Bone marrow (tissue), 2 donors: ENCODE measurements at places on chromosomes 7 and 10.

GRCh38 chr10:52810761-52811160 is 38.2 kb upstream of the MBL2 start:
- no peak for DNase-seq

DNA sequence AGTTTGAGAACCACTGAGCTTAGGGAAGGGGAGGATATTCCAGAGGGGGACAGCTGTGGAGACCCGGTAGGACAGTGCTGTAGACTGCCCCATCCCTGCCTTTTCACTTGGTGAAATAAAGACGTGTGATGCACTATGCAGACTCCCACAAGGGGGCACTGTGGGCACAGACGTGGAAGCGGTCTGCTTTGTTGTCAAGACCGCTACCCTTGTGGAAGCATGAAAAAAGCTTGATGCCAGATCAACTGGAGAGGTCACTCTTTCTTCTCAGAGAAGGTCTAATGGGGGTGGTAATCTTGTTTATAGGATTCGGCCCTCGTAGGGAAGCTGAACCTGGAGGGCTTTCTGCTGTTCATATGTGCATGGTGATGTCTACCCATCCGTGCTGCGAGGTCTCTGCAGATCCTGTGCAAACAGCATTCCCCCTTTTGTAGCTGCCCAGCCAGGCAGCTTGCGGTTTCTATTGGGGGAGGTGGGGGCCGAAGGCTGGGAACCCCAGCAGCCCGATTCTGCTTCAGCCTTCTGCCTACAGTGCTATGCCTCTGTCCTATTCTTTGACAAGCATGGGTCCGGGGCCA is 13.7 kb downstream of the RPS24 start:
- peak; percentile 48 for DNase-seq

GRCh38 chr7:48085942-48086341 is 3.1 kb upstream of the UPP1 start:
- no peak for DNase-seq

GRCh38 chr10:1736972-1737221 is 428 bp downstream of the ADARB2 start:
- no peak for DNase-seq

DNA sequence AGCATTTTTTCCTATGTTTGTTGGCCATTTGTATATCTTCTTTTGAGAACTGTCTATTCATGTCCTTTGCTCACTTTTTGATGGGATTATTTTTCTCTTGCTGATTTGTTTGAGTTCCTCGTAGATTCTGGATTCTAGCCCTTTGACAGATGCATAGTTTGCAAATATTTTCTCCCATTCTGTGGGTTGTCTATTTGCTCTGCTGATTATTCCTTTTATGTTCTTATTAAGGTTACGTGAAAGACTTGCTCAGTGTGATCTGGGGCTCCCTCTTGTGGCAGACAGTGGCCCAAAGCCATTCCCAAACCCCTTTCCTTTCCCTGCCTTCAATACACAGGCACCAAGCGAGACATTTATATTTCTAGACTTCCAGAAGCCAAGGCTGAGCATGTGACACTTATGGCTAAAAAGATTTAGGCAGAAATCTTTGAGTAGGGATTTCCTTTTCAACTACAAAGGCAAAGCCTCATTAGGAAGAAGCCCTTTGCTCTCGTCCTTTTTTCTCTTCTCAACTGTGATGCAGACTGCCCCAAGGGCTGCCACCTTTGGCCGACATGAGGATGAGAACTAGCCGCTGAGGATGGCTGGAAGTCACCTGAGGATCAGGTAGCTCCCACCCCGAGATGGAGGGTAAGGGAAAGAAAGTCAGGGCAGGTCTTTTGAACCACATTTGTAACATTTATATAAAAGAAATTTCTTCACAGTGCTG is 23.6 kb downstream of the ST8SIA6 start:
- DNase-seq, result peak; percentile 50

- no peak for DNase-seq
Observed at GRCh38 chr7:137195996-137196395, 147.5 kb downstream of the PTN start.

- no peak for DNase-seq
Observed at GRCh38 chr7:17009007-17009719, 127.4 kb upstream of the AGR3 start.

DNA sequence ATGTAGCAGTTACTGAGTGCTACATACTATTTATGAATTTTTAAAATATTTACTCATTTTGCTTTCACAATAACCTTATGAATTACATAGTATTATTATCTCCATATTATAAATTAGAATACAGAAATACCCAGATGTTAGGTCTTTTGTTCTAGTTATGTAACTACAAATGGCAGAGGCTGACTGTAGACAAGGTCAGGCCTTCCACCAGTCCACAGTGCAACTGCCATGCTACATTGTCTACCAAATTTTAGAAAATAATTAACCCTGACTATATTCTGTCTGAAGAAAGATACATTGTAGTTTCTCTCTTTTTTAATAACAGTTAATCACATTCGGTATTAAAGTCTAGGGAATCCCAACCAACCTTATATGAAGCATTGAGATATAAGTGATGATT is 280.9 kb downstream of the MALRD1 start:
- no peak for DNase-seq

- no peak for DNase-seq
Observed at GRCh38 chr10:117409549-117410305, 34.5 kb upstream of the PDZD8 start.

DNA sequence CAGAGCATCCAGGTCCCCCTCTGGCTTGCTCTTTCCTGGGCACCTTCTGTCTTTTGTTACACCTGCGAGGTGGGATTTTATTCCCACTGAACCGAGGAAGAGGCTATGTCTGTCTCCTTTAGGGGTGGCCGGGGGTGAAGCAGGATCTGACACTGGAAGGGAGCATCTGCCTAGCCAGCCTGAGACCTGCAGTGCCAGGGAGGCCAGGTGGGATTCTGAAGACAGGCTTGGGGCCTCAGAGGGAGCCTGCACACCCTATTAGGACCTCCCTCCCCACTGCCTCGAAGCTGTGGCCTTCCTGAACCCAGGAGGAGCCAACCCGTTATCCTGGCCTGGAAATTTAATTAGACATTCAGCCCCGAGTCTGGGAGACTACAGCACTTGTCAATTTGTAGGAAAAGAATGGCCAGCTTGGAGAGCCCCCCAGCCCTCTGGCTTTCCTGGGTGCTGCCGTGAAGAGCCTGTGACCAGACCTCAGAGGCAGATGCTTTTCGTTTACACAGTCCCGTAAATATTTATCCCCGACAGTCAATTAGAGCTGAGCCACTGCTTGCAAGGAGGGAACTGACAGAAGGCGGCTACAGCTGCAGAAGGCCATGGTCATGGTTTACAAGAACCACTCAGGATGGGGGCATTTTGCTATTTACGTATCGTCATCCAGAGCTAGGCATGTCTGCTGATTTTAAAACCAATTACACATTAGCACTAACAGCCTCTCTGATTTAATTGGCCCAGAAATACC is 19.7 kb downstream of the CHAT start:
- no peak for DNase-seq

DNA sequence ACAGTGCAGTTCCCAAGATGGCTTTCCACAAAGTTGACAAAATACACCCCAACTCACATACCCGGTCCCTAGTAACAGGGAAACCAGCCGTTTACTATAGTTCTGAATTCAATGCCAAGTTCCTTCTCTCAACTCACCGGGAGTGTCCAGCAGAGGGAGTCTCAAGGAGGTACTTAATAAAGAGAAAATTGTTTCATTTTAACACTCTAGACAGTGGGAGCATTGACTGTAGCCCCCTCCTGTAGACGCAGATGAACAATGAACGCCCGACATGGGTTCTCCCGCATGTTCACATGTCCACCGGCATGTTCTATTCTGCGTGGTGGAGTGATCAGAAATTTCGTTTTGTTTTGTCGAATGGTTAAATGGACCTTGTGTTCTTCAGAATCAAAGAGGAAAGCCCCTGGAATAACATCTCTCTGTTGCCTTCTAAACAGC is 1.9 kb downstream of the HIPK2 start:
- DNase-seq, result no peak

DNA sequence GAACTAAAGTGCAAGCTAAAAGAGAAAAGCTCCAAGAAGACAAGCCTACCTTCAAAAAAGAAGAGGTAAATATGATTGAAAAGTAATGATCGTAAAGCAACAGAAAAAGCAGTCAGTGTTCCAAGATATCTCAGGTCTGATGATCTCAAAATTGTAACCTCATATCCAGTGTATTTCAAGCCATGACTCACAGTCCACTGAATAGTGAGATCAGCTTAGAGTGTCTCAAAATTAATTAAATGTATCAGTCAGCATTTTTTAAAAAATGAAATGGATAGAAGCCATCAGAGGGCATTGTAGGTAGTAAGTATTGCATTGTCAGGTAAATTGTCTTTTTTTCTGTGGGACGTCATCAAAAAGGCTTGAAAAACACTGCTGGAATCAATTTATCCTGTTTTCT is 50.6 kb upstream of the AGBL3 start:
- DNase-seq, result no peak

DNA sequence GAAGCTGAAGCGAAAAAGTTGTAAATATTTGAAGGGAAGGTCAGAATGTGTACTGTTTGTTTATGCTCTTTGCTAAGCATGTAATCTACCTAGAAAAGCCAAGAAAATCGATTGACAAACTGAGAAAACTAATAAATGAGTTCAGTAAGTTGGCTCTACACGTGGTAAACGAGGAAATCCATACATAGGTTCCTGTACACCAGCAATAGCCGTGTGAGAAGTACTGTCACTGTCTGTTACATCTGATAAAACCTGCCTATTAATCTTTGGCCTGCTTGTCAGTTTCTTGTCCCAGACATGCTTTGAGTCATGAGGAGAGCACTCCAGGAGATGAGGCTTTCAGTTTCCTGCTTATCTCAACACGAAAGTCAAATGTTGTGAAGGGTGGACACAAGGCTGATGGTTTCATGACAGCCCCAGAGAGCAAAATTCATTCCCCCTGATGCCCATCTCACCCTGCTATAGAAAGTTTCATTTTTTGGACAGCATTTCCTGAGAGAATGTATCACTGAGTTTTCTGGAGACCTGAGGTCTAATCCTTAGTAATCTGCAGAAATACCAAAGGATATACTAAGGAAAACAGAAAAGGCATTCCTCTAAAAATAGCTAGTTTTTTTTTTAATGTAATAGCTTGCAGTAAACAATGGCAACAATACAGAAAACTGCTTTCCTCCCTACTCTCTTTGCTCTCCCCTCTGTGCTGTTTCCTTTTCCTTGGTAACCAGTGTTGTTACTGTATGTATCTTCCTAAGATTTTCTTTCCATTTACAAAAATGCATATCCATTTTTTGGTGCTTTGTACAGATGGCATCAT is 18.8 kb downstream of the BMPR1A start:
- no peak for DNase-seq

- no peak for DNase-seq
Observed at GRCh38 chr7:148264933-148265557, 325.5 kb upstream of the C7orf33 start.

DNA sequence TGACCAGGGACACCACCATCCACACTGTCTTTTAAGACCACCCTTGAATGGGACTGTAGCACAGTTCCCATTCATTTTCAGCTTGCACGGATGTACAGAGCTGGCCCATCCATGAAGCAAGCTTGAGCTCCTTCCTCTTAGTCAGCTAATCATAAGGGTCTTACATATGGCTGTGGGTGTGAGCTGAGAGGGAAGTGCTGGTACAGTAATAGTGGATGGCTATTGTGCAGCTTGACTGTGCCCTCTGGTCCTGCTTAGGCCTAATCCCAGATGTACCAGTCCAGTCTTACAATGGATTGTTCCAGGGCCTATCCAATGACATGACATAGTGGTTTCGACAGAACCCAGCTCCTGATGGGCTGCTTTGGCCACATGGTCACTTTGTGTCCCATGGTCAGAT is 96.9 kb upstream of the ZNF438 start:
- DNase-seq, result no peak

DNA sequence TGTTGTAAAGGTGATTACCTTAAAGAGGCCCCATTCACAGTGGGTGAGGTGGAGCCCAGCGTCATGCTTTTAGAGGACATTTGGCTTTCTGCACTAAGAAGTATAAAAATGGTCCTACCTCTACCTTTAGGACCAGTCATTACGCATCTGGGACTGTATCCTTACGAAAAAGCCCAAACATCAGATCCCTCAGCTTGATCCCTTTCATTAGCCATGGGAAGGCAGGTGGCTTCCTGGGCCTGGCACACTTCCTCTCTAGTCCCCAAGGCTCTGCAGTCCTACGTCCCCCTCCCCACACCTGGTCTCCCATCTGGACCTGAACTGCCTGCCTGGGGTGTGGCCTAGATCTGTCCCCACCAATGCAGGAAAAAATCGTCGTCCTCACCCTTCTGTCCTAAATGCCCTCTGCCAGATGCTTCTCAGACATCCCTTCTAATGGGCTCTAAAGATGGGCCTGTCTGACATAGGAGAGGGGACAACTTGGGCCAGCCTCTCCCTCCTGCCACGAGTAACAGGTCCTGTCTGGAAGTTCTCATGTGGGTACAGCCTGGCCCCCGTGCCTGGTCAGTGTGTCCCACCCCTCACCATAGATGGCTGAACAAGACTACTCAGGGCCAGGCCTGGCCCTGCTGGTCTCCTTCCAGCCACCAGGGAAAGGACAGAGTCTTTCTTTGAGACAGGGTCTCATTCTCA is 11.8 kb upstream of the SLC18A3 start:
- DNase-seq, result no peak

DNA sequence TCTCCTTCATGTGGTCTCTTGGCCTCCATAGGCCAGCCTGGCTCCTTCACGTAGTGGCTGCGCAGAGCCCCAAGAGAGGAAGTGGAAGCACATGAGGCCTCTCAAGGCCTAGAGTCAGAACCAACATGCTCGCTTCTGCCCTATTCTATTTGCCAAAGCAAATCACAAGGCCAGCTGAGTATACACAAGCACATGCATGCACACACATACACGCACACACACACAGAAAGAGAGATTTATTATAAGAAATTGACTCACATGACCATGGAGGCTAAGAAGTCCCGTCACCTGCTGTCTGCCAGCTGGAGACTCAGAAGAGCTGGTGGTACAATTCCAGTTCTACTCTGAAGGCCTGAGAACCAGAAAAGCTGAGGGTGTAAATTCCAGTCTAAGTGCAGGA is 64.3 kb upstream of the NRP1 start:
- no peak for DNase-seq

DNA sequence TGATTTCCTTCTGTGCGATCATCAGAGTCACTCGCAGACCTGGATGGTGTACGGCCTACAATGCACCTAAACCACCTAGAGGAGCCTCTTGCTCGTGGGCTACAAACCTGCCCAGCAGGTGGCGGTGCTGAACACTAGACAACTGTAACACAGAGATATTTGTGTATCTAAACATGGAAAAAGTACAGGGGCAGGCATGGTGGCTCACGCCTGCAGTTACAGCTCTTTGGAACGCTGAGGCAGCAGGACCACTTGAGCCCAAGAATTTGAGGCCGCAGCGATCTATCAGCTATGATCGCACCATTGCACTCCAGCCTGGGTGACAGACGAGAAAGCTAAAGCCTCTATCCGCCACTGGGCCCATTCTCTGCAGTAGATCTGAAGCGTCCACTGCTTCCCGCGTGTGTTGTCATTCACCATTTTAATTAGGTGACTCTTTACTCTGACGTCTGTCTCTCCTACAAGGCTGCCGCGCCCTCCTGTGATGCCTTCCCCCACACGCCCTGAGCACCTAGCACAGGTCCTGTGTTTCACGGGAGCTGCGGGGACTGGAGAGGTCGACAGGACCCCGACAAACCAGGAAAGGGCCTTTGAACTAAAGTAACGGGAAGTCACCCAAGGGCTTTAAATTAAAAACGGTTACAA is 774 bp downstream of the TUBGCP2 start:
- peak; percentile 36 for DNase-seq

- DNase-seq, result no peak
Observed at GRCh38 chr7:129017264-129017663, 37.6 kb downstream of the TNPO3 start.
